Activated gamma-delta T cell (primary cell): ENCODE measurements at places on chromosomes 5 and 9.

- DNase-seq: no peak
Observed at GRCh38 chr5:61277781-61278180, 54.3 kb upstream of the ZSWIM6 start.

GRCh38 chr5:131163276-131164119 lies 1.6 kb downstream of the HINT1 start:
- DNase-seq: no peak

GRCh38 chr5:59609501-59610265 lies 283.8 kb downstream of the PDE4D start:
- DNase-seq: no peak

DNA sequence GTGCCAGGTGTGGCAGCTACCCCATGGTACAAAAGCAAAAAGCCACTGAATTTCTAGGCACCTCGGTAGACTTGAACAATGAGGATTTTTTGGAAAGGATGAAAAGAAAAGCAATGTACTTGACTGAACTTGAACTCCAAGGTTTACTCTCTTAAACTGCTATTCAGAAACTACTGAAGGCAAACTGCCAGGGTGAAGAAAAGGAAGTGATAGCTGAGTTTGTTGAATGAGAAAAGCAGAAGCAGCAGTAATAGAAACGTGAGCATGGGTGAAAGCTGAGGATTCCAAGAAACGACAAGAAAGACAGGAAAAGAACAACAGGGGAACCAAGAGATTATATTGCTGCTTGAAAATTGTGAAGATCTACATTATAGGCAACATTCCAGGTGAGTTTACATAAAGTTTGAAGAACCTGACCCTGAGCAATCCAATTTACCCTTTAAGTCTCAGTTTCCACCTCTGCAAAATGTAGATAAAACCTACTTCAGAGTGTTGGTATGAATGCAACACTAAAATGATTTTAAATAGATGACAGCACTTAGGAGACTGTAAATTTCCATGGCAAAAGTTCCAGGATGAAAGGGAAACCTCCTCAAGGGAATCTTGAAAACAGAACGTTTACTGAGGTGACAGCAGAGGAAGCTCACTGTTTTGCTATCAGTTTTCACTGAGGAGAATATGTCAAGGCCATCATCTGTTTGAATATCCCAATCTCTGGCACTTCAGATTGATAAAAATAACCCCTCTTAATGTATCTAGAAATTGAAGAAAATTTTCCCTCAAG lies 245.8 kb downstream of the SPATA31D1 start:
- DNase-seq: no peak

DNA sequence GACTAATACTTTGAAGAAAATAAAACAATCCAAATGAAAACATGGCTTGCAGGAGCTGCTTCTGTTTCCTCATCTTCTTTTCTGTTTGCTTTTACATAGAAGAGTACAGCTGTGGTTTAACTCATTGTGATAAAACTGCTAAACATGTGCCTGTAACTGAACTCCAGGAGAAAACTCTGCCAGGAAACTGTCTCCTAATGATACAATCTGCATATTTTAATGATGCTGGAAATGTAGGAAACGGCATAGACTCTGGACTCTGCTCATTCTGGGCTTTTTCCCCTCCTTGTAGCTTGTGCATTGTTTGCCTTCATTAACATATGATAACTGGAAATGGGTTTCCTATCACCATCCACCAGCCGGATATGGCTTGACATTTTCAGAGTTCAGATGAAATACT lies 813.3 kb upstream of the WWC1 start:
- no peak for DNase-seq

DNA sequence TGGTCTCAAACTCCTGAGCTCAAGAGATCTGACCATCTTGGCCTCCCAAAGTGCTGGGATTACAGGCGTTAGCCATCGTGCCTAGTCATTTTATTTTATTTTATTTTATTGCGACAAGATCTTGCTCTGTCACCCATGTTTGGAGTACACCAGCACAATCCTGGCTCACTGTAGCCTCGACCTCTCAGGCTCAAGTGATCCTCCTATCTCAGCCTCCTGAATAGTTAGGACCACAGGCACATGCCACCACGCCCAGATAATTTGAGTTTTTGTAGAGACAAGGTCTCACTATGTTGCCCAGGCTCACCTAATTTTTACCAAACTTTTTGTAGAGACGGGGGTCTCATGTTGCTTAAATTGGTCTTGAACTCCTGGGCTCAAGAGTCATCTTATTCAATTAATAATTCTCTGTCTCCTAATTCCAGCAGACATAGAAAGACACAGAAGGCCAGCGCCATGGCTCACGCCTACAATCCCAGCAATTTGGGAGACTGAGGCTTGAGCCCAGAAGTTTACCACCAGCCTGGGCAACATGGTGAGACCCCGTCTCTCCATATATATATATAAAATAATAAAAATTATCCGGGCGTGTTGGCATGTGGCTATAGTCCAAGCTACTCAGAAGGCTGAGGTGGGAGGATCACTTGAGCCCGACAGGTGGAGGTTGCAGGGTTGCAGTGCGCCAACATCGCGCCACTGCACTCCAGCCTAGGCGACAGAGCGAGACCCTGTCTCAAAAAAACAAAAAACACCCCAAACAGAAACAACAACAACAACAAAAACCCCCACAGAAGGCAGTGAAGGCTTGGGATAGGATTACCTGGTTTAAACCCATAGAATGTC lies 1.0 kb upstream of the UBAP1 start:
- no peak for DNase-seq

DNA sequence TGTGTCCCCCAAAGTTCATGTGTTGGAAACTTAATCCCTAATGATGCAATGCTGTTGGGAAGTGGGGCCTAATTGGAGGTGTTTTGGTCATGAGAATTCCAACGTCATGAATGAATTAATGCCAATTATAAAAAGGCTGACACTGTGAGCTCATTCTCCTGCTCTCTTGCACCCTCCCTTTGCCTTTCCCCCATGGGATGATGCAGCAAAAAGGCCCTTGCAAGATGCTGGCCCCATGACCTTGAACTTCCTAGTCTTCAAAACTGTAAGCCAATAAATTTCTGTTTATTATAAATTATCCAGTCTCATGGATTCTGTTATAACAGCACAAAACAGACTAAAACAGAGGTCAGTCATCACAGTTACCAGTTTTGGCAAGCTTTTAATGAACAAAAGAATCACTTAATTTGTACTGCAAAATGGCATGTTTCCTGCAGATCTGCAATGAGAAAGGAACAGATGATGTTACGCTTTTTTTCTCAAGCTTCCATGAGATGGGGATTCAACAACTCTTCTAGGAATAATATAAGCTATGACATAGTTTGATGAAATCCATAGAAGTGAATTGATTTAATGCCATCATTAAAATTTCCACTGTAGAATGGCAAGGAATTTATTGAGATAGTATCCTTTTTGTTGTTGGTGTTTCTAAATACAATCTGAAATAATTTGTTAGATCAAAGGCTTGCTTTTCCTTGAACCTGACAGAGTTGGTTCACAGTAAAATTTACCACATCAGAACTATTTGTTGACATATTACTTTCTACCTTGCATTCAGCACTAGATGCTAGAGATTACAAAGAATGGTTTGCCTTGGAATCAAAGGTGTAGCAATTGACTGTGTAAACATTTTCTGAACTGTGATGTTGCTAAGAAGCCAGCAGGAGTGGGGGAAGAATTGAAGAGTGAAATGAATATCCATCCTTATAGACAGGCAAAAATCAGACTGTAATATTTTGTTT lies 29.3 kb upstream of the RFK start:
- DNase-seq: no peak

DNA sequence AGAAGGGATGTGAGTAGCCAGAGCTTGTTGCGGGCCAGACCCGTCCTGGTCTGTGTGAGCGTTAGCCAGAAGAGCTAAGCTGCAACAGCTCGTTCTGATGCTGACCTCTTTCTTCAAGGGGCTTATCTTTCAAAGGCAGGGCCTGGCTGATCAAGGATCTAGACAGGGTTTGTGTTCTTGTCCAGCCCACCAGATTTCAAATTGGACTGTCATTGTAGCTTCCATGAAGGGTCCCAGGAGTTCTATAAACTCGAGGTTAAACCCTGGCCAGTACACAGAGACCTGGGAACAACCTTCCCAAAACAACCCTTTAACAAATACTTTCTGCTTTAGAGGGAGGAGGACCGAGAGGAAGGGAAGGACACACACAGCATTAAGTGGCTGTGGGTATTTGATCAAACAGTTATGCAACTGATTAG lies 153.0 kb upstream of the TUT7 start:
- DNase-seq: no peak
